ENCODE measurements at places on chromosomes 1 and 21.

GRCh38 chr1:23470282-23471070 lies 13.5 kb downstream of the ASAP3 start:
- no peak for DNase-seq

DNA sequence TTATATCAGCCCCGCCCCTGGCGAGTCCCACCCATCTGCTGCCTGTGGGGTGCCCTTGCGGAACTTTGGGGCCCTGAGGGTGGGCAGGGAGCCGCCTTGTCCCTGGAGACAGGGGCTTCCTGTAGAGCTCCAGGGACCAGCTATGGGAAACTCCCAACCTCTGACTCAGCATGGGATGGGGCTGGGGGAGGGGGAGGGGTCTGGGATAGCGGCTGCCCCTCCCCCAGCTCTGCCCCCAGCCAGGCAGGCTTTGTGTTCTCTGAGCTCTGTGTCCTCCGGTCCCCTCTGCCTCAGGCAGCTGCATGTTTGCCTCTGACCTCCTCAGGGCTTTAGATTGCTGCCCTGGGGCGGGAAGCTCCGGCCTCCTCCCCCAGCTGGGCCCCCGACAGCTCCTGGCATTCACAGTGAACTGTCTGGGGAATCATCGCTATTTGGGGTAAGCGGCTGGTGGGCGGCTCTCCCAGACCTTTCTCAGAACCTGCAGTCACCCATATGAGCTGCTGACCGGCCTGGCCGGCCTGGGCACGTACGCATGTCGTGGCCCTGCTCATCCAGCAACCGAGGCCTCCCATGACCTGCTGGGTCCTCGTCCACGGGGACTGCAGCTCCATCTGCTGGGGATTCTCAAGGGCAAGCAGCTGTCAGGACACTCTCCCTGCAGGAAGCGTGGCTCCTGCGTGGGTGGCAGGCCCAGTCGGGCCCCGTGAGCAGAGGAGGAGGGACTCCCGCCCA lies 17.1 kb downstream of the ARHGEF16 start:
- DNase-seq = no peak

GRCh38 chr1:209421186-209421585 lies 162.3 kb upstream of the CAMK1G start:
- no peak for DNase-seq

DNA sequence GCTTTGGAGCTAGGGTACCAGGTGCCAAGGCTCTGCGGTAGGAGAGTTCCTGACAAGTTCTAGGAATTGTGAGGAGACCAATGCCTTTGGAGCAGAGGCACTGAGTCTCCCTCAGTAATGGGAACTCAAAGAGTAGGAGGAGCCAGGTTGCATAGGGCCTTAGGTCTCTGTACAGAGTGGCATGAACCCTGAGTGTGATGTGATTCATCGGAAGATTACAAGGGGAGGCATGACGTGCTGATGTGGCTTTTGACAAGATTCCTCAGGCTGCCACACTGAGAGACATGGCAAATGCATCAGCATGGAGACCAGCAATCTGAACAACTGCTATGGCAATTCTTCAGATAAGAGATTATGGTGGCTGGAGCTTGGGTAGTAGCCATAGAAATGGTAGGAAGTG lies 94.6 kb upstream of the SLC44A3 start:
- DNase-seq = no peak

- DNase-seq = no peak
Observed at GRCh38 chr1:223233410-223234169, 90.5 kb upstream of the TLR5 start.

All from stimulated activated CD4-positive, alpha-beta T cell treated with anti-CD3 and anti-CD28 coated beads, Interleukin-12 subunit alpha, Interleukin-12 subunit beta, amount 100 ng/mL, for 4 hours (primary cell).